ENCODE measurements at places on chromosomes 3 and 15.

DNA sequence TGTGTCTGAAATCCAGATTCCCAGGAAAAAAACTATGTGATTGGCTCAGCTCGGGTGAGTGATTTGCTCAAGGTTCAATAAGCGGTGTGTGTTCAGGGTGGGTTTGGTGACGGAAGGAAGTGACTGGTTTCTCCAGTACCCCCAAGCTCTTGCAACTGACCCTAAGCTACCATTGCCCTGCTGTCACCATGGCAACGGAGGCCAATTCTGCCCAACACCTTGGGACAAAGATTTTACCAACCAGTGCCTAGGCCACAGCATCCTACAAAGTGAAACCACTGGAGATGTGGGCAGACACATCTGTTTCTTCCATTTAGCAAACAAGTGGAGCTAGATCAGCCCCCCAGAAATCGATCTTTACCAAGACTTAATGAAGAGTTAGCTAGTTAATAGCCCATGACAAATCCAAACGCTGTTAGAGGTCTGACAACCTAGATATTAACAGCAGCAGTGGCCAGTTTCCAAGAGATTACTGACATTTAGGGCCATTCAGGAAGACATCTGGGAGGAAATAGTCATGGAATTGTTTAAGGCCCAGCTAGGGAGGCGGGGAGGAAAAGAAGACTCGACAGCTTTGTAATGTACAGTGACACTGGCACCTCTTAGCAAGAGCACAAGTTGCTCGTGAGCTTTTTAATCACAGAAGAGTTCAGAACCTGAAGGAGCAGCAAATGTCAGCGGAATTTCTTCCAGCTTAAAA, 195.9 kb downstream of the SLCO3A1 start:
- peaks cover 3% of the 10 kb centered on the region for H3K27me3 ChIP-seq
- peaks cover 6% of the 10 kb centered on the region for H3K4me1 ChIP-seq
- DNase-seq: no peak
- H3K36me3 ChIP-seq: no peaks in the 10 kb centered on the region

DNA sequence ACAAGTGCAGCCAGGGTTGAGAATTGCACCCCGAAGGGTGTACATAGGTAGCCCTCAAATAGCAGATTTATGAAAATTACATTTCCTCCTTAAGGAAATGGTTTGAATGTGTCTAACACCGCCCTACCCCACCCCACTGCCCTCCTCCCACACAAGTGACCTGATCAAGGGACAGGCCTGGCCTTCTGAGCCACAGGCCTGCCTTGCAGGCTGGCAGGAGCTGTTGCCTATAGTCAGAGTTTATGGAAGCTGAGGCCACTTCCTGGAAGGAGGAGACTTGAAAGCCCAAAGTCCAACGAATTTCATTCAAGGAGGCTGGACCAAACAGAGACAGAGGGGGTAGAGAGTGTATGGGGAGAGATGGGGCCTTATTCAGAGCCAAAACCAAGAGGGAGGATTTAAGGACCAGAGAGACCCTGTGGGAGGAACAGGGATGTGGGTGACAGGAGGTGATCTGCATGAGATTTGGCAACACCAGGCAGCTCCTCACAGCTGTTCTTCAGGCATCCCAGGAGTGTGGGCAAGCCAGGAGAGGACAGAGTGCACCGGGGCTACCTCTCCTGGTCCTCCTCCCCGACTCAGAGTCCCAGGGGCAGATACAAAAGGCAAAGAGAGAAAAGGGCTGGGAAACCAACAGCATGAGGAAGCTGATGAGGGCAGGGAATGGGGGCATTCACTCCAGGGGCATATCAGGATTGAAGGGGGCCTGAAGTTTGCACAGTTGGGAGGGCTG, 100.4 kb upstream of the HES1 start:
- no peak overlapping the region for H3K4me3 ChIP-seq
- H3K27ac ChIP-seq: no peak overlapping the region
- H3K4me1 ChIP-seq: peaks cover 55% of the 10 kb centered on the region
- DNase-seq: no peak
- H3K36me3 ChIP-seq: no peaks in the 10 kb centered on the region
- H3K27me3 ChIP-seq: peaks cover 8% of the 10 kb centered on the region

DNA sequence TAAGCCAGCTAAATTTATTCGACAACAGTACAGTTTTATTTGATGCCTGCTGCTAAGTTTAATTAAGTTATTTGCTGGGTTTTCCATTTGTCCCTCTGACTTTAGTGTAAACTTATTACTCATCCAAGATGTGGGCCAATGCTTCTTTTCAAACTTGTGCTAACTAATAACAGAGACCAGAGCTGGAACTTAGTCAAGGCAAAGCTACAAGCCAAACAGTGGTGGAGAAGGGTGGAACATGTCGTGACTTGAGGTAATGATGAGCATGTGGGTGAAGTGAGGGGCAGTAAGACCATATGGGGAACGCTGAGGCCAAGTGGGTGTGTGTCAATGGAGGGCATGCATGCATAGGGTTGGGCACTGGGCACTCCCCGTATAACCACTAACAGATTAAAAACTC, 63.9 kb downstream of the NMD3 start:
- H3K4me3 ChIP-seq: no peak overlapping the region
- no peak overlapping the region for H3K27ac ChIP-seq
- H3K4me1 ChIP-seq: no peaks in the 10 kb centered on the region
- peaks cover 4% of the 10 kb centered on the region for H3K36me3 ChIP-seq

DNA sequence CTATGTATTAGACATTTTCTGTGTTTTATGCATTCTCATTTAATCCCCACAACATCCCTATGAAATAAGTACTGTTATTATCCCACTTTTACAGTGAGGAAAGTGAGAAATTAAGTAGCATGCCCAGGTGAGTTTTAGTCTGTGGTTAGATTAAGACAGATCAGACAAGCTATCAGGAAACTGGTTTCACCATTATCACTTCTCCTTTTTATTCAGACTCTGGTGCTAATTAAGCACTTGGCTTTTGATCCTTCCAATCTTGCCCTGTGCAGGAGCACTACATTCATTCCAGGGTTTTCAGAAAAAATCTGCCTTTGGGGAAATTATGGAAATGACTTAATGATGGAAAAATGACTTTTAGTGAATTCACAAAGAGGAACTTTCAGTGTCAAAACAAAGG, 115.2 kb downstream of the TMEM108 start:
- peaks cover 8% of the 10 kb centered on the region for H3K4me1 ChIP-seq
- H3K36me3 ChIP-seq: no peaks in the 10 kb centered on the region
- no peak overlapping the region for H3K27ac ChIP-seq
- no peak overlapping the region for H3K4me3 ChIP-seq

DNA sequence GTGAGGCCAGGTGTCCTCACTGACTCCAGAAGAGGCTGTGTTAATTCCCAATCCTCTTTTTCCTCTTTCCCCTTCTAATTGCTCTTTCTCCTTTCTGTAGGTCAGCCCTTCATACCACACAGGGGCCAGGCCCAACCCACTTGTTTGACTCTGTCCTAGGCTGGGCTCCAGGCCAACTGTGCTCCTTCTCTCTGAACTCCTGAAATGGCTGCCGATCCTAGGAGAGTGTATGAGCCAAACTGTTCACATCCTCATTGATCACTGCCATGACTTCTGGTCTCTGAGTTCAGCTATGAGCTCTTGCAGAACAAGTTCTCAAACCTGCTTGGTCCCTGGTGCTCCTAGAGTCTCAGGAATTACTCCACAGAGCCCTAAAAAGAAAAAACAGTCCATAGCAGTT, 145.1 kb downstream of the VGLL4 start:
- H3K36me3 ChIP-seq: peaks cover 9% of the 10 kb centered on the region
- peak overlapping the region; percentile 69 for H3K4me3 ChIP-seq
- H3K27me3 ChIP-seq: no peaks in the 10 kb centered on the region
- DNase-seq: no peak

DNA sequence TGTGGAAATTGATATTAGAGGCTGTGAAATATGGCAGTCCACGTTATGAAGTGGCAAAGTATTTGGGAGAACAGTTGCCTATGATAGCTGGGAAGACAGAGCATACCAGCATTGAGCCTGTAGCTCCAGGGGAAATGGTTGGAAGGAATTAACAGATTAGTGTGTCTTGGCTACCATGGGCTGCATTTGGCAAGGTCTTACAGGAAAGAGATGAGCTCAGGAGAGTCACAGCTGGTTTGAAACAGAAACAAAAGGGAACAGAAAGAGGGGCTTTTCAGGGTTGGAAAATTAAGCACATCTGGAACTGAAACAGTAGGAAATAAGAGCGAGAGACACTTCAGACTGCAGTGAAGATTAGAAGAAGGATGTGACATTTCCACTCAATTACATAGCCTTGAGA, 141.7 kb downstream of the FBLN2 start:
- no peak for DNase-seq
- no peak overlapping the region for H3K4me3 ChIP-seq
- H3K27me3 ChIP-seq: peaks cover 23% of the 10 kb centered on the region
- H3K27ac ChIP-seq: no peak overlapping the region

GRCh38 chr3:69079269-69080159, 651 bp downstream of the UBA3 start:
- H3K4me1 ChIP-seq: peaks cover 50% of the 10 kb centered on the region
- no peaks in the 10 kb centered on the region for H3K36me3 ChIP-seq
- H3K27ac ChIP-seq: peak overlapping the region; percentile 64
- H3K4me3 ChIP-seq: peak overlapping the region; percentile 89
- no peaks in the 10 kb centered on the region for H3K27me3 ChIP-seq

- peaks cover 18% of the 10 kb centered on the region for H3K4me1 ChIP-seq
- H3K36me3 ChIP-seq: peaks cover 14% of the 10 kb centered on the region
- no peaks in the 10 kb centered on the region for H3K27me3 ChIP-seq
- no peak for DNase-seq
Measured at GRCh38 chr3:132721479-132722164, 587 bp downstream of the NPHP3 start.

Data from type B pancreatic cell (in vitro differentiated cells).